ENCODE measurements at places on chromosomes 12 and 14.

GRCh38 chr12:113231235-113232088, 10.2 kb downstream of the TPCN1 start:
- DNase-seq = no peak

- no peak for DNase-seq
Measured at GRCh38 chr12:84506282-84506681, 406.3 kb downstream of the SLC6A15 start.

GRCh38 chr12:27919671-27920235, 52.8 kb downstream of the PTHLH start:
- no peak for DNase-seq

DNA sequence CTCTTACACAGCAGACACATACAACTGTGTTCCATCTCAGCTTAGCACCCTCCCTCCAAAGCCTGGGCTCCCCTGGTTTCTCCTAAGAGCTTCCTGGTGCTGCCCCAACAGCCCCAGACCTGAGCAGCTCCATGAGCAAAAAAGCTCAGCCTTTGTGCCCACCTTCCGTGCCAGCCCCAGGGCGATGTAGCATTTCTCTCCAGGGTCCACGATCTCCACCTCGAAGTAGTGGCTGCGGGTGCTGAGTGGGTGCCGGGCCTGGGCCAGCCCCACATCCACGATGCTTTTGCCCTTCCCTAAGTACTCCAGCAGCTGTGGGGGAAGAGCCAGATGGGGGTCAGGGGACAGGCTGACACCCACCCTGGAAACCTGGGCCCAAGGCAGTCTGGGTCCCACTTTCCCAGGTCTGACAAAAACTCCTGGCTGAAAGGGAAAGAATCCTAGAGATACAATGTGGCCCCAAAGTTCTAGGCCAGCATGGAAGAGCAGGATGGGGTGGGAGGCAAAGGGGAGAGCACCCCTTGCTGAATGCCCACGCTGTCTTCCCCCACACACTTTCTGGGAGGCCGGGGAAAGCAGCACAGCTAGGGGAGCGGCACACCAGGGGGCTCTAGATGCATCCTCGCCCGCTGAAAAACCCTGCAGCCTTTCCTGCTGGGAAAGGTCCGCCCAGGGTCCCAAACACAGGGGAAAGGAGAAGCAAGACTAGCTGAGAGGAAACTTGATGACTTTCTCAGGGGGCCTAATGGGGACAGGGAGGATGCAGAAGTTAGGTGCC, 11.0 kb downstream of the SPRYD3 start:
- DNase-seq = no peak

DNA sequence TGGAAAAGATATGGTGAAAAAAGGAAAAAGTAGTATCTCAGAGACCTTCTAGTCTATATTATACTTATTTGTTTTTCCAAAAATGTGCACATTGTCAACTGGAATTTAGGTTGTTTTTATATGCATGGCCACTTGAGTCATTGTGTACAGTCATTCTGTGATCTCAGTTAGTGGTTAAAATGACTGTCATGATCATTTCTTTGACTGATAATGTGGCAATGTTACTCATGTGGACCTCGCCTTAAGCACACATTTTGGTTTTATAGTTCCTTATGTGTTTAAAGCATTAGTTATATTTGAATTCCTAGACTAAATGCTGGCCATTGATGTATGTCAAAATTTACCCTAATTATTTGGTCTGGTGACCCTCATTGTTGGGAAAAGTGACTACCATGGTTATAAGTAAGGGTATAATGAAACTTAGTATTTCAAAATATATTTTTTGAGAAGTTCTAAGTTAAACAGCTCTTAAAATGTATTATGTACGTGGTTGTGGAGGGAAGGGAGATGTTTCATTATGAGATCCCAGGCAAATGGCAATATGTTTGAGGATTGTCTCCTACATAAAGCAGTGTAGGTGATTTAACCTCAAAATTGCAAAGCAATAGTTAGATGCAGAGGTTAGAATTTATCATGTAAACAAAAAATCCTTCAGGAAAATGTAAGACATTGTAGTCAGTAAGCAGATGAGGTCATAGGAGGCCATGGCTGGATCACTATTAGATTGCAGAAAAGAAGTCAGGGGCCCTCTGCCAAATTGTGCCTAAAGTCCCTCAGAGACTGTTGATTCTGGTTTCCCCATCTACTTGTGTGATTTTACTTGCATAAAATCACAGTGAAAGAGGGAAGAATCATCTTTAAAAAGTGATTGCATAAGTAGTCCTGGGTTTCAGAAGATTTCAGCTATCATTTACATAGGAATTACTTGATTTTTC, 17.5 kb downstream of the PNMA1 start:
- no peak for DNase-seq

- DNase-seq = no peak
Measured at GRCh38 chr12:11785712-11786111, 136.2 kb downstream of the ETV6 start.

DNA sequence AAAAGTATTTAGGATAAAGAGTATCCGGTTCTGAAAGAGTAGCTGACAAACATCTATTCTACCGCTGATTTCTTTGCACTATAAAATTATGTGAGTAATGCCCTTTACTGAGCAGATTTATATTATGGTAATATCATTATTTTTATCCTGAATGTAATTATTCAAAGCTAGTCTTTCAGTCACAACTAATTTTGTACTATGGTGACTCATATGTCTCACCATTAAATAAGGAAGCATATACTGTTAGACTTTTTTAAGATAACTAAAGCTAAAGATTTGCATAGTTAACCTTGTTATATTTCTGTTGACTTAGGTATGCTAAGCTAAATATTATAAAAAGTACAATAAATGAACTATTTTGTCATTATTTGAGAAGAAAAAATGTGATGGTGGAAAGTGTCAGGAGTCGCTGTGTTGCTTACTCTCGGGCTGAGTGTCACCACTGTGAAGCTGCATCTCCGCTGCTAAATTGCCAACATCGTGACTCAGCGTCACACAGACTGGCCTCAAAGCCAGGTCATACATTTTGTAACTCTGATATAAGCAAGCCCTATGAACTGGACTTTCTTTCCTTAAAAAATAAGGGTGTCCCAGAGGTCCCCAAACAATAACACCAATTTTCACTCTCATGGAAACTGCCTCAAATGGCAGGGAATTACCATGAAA, 69.1 kb upstream of the SSTR1 start:
- no peak for DNase-seq

GRCh38 chr14:69676723-69677122, 65.3 kb downstream of the SUSD6 start:
- no peak for DNase-seq

GRCh38 chr14:63011623-63012022, 33.6 kb downstream of the KCNH5 start:
- DNase-seq = no peak

GRCh38 chr14:99595524-99595923, 8.5 kb downstream of the CCDC85C start:
- no peak for DNase-seq

- DNase-seq = peak; percentile 70
Measured at GRCh38 chr14:92513966-92514843, 624 bp downstream of the RIN3 start.

GRCh38 chr14:46818147-46818546, 166.6 kb upstream of the RPL10L start:
- DNase-seq = no peak

- DNase-seq = no peak
Measured at GRCh38 chr14:23939607-23940326, 13.8 kb upstream of the DHRS4 start.

DNA sequence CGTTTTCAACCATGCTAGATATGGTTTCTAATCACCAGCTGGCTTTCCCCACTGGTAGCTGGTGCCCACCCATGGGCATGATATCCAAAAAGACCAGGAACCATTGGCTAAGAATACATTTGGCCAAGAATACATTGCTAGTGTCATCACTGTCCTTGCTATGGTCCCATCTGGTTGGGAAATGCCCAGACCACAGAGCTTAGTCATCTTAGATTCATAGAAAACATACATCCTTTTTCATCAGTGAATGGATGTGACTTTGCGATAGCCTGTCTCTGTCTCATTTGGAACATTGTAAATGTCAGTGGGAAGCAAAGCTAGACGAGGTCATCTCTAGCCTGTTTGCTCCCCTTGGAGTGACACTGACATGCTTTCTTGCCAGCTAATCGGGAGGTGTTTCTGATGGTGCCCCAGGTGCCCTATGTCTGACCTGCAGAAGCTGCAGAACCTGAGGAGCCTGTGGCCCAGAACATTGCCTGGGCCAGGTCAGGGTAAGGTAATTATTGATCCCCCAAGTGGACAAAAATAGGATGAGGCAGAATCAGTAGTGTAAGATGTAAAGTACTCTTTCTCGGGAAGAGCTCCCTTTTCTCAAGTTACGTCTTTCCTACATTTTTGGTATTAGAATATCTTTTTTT, 194.8 kb downstream of the SLC41A2 start:
- no peak for DNase-seq

- no peak for DNase-seq
Measured at GRCh38 chr14:33414041-33414440, 475.4 kb downstream of the NPAS3 start.

GRCh38 chr14:105165761-105166485, 2.7 kb downstream of the JAG2 start:
- DNase-seq = no peak

DNA sequence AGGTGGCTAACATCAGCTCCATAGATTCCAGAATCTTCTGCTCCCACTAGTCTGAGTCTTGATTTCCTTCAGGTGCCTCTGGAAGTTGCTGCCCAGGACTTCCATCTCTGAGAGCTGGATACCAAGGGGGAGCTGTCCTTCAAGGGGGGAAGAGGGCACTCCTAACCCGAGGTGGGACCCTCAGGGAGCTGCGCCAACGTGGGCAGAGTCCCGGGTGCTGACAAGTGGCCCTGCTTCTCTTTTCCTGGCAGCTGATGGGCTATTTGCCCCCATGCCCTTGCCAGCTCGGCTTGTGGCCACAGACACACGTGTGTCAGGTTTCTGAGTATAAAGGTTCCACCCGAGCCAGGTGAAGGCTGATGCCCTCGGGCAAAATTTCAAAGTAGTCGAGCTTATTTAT, 272.5 kb downstream of the TTC8 start:
- no peak for DNase-seq

- no peak for DNase-seq
Measured at GRCh38 chr14:29220072-29220471, 453.5 kb downstream of the FOXG1 start.

DNA sequence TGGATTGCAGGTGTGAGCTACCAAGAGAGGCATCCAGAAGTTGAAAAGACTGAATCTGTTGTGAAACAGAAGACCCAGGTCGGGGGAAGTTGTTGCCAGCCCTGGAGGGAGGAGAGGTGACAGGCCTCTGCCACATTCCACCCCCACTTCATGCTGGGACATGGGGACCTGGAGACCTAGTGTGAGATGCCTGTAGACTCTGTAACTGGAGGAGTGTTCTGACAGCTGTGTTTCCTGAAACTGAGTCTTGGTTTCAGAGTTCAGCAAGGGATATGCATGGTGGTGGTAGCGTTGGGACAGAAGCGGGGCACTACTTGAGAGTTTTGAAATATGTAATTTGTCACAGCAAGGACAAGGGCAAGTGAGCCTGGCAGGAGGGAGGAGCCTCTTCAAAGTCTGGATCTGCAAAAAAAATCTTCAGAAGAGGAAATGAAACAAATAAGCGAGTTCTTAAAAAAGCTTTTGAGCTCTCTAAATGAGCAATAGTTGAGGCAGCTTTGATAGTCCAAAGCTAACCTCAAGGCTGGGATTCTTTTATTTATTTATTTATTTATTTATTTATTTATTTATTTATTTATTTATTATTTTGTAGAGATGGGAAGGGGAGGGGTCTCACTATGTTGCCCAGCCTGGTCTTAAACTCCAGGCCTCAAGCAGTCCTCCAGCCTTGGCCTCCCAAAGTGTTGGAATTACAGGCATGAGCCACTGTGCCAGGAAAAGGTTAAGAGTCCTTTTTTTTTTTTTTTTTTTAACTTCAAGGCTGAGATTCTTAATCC, 58.9 kb upstream of the EEA1 start:
- peak; percentile 16 for DNase-seq

DNA sequence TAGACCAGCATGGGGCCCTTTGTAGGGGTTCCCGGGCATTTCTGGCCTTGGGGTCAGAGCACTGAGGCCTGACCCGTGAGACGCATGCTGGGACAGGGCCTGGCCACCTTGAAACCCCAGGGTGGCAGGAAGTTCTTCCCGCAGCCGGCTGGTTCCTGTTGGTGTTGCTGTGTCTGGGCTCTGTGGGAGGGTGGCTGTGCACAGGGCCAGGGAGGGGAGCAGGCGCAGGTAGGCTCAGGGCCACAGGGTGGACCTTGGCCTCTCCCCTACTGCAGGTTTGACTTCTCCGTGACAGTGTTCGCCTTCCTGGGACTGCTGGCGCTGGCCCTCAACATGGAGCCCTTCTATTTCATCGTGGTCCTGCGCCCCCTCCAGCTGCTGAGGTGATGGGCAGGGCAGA, 48.2 kb downstream of the SLC8B1 start:
- DNase-seq = no peak

DNA sequence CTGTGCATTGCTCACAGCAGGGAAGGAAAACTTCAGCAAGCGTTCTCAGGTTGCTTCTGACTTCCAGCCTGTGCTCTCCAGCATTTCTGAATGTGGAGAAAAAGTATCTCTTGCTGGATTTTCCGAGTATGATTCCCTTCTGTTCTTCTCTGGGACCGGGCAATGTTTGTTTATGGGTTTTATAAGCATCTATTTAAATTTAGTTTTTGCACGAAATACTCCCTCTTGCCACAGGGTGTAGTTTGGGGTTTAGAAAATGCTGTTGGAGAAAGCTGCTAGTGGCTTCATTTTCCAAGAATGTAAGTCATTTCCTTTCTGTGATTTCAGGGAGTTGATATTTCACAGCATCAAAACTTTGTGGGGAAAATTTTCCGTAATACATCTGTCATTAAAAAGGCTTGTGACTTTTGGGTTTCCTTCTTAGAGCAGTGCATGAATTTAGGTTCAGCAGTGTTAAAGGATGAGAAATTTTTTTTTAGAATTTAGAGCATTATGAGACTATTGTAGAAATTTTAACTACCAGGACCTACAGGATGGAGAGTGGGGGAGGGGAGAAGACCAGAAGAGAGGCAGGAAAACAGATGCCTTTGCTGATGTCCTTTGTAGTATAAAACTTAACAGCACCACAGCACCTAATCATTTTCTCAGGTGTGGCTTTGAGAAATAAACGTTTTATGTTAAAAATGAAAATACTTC, 1.5 kb downstream of the FRMD6 start:
- peak; percentile 1 for DNase-seq

- no peak for DNase-seq
Measured at GRCh38 chr12:26465419-26466097, 270.2 kb downstream of the SSPN start.

- DNase-seq = no peak
Measured at GRCh38 chr14:76564471-76565422, 188.8 kb downstream of the ESRRB start.

GRCh38 chr14:84465880-84466279, 1064.1 kb upstream of the FLRT2 start:
- DNase-seq = no peak

DNA sequence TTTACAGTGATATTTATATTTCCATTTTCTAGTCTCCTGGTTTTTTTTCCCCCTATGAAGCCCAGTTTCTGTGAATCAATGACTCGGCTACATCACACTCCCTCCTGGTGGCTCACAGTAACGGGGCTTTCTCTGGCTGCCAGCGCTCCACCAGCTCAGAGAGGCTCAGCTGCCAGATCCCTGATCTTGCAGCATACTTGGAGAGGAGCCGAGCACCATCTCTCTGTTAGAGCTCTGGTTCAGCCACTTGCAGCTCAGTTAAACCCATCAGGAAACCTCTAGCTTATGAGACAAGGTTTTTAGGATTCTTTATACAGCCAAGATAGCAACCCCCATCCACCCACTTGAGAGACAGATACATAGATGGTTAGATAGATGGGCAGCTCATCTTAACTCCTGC, 74.6 kb downstream of the CIT start:
- DNase-seq = no peak
